ENCODE measurements at places on chromosomes 13 and 19.

- DNase-seq, result no peak
These were observed 785.4 kb downstream of the UQCRFS1 start for GRCh38 chr19:28427376-28428083.

DNA sequence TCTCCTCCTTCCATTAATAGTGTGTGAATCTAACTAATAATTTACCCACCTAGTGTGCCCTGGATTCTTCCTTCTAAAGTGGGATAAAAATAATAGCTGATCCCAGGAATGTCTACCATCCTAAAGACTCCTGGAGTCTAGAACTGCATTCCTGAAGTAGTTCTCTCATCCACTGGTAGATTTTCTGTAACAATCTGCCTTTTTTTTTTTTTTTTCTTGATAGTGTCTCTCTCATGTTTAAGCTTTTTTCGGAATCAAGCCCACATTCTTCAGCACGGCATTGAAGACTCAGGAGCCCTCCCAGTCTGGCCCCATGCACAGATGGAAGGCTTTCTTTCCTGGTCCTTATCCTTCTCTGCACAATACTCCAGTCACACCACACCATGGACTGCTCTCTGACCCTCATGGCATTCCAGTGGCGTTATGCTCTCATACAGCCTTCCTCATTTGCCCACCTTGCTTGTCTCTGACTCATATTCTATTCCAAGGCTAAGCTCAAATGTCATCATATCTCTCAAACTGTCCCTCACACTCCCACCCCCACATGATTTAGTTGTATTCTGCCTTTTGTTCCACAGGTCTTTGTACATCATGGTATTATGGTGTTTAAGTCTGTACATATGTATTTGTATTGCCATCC, 68.7 kb upstream of the FRY start:
- no peak for DNase-seq

- DNase-seq, result no peak
These were observed 22.6 kb upstream of the USP12 start for GRCh38 chr13:27194209-27194608.

DNA sequence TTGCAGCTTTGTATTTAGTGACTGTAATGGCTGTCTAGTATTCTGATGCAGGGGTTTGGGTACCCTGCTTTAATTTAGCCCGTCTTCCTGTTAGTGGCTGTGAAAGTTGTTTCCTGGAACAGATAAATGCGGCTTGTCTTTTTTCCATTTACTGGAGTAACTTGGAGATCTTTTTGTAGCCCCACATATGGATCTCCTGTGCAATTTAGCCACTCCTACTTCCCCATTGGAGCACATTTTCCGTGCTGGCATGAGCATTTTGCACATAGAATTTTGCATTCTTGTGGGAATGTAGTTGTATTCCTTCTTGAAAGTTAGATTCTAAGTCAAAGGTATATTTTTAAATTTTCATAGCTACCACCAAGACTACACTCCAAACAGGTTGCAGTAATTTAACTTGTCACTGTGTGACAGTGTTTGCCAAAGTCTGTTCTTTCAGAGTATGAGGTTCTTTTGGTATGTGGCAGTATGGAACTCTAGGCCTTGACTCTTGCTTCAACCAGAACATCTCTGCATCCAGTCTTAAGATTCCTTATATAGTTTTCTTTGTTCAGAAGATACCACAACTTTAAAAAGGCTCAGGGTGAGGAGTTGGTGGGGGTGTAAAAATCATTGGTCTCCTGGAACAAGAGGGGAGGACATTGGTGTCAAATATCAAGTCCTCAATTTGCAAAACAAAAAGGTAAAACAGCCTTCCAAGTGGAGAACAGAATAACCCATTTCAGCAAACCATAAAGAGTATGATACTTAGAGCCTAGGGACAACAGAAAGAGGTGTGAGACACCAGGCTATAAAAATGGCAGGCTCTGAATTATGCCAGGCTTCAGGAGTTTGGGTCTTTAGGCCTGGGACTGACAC, 21.1 kb upstream of the CCDC97 start:
- DNase-seq, result no peak

GRCh38 chr13:35964863-35965180, 166.4 kb downstream of the DCLK1 start:
- DNase-seq, result no peak

DNA sequence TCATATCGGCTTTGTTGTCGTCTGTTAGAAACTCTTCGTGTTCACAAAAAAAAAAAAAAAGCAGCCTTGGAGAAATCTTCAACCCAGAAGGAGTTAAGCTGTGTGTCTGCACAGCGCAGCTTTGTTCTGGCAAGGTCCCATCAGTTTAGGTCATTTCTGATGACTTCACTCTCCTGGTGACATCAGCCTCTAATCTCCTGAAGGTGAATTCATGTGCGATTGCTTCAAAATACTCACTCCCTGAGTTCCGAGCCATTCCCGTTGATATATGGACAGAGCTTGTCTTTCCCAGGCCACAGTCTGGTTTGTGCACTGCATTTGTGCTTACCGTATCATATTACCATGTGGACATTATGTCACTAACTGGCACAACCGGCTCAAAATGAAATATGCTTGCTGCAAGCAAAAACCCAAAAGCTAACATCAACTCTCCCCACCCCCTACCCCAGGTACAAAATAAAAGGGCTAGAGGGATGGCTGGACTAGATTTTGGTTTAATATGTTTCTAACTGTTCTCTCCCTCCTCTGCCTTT, 342.4 kb downstream of the KCNRG start:
- DNase-seq, result no peak

- DNase-seq, result no peak
These were observed 495.4 kb downstream of the DCT start for GRCh38 chr13:93984052-93984451.

DNA sequence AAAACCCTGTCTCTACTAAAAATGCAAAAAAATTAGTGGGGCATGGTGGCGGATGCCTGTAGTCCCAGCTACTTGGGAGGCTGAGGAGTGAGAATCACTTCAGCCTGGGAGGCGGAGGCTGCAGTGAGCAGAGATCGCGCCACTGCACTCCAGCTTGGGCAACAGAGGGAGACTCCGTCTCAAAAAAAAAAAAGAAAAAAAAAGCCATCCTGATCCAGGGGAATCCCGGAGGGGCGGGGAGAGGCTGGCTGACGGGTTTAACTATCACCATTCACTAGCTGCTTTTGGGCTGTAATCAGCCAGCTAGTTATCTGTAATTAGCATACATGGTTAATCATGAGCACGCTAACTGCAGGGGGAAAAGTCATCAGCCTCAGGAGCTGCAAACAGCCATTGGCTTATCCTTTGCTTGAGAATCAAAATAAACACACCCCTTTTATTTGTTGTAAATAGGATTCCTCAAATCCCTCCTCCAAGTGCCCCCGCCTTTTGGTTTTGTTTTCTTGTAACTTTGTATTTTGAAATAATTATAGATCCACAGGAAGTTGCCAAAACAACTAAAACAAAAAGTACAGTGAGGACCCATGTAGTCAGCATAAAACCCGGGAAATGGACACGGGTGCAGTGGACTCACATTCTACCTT, 9.6 kb downstream of the FSD1 start:
- no peak for DNase-seq

DNA sequence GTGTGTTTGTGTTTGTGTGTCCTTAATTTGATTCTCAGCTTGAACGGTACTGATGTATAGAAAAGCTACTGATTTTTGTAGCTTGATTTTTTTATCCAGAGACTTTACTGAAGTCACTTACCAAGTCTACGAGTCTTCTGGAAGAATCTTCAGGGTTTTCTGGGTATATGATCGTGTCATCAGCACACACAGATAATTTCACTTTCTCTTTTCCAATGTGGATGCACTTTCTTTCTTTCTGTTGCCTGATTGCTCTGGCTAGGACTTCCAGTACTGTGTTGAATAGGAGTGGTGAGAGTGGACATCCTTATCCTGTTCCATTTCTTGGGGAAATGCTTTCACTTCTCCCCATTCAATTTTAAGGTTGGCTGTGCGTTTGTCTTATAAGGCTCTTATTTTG, 7.9 kb upstream of the LILRB1 start:
- DNase-seq, result no peak

GRCh38 chr19:51359294-51359693, 6.9 kb downstream of the ETFB start:
- no peak for DNase-seq

GRCh38 chr19:33438987-33439781, 65.7 kb downstream of the CEBPG start:
- no peak for DNase-seq

GRCh38 chr13:61339054-61339621, 76.5 kb downstream of the PCDH20 start:
- no peak for DNase-seq
